Sigmoid colon (tissue), 7 donors: ENCODE measurements at places on chromosomes 11 and 22. TPM values are rescaled to one million over a fixed set of nuclear protein-coding genes. Genes with fewer than 3 reads are reported as not detected.
A peak's percentile ranks its signal among the peaks of the same experiment; 100 is the strongest.

DNA sequence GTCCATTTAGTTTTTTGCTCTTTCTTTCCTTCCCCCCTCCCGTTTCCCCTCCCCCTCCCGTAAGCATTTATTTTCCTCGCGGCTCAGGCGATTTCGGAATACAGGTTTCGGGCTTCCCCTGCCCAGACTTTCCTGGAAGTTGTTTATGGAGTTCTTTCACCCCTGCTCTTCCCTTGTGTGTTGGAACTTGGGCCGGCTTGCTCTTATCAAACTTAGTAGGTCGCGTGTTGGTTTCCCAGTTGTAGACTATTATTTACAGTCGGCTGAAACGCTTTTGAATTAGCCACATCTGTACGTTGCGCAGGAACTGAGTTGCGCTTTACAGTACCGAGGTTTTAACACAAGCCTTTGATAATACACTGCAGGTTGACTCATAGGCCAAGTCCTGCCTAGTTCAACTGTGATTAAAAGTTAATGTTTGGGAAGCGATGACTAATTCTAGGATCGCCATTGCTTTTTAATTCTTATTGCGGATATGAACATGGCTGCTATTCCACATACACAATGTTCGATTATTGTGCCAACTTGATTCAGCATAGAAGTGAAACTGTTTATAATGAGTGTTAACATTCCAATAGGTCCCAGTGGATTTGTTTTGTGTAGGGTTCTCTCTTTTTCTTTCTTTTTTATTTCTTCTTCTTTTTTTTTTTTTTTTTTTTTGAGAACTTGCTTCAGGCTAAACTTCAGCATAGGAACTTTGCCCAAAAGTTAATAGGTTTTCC is 1.7 kb downstream of the YAP1 start:
- peaks cover 11% of the 10 kb centered on the region for H3K36me3 ChIP-seq
- H3K27ac ChIP-seq: peak overlapping the region; percentile 99
- peaks cover 53% of the 10 kb centered on the region for H3K4me1 ChIP-seq
- H3K27me3 ChIP-seq: no peaks in the 10 kb centered on the region
- peak; percentile 73 for DNase-seq
- peak overlapping the region; percentile 93 for H3K4me3 ChIP-seq

GRCh38 chr22:29567338-29567737 is 13.6 kb downstream of the NIPSNAP1 start:
- H3K27me3 ChIP-seq: no peaks in the 10 kb centered on the region
- no peak for DNase-seq
- no peaks in the 10 kb centered on the region for H3K4me1 ChIP-seq
- no peak overlapping the region for H3K27ac ChIP-seq
- H3K36me3 ChIP-seq: peaks cover 11% of the 10 kb centered on the region

DNA sequence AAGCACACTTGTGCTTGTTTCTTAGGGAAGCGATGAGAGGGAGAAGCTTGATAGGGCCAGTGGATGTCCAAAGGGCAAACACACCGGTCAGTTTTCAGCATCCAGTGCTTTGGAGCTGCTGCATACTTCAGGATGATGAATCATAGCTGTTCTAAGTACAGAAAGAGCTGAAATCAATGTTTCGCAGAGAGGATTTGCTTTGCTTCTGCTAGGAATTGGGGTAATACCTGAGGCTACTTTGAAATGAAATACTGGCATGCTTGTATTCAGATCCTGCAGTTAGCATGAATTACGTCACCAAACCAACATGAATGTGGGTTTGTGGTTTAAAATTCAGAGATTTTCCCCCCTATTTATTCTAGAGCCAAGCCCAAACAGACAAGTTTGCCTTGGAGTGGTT is 41.7 kb upstream of the SC5D start:
- no peak overlapping the region for H3K27ac ChIP-seq
- H3K4me1 ChIP-seq: no peaks in the 10 kb centered on the region
- no peak for DNase-seq
- H3K36me3 ChIP-seq: no peaks in the 10 kb centered on the region
- H3K4me3 ChIP-seq: no peak overlapping the region
- no peaks in the 10 kb centered on the region for H3K27me3 ChIP-seq

The YPEL1 gene
- total RNA-seq: 8.7 TPM

DNA sequence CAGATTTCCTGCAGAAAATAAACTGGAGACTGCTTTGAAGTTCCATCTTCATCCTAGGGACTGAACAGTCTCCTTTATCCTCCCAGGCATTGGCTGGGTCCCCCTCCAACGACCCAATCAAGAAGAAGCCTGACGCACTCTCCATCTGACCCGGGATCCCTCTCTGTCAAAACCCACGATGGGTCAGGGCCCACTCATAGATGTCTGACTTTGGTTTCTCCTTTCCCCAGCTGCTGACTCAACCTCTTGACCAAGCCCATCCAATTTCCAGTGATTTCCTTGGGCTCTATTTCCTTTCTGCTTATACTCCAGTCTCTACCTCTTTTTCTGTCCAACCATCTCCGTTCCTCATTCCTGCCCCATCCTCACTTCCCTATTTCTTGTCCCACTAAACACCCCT is 189.7 kb downstream of the MIAT start:
- no peaks in the 10 kb centered on the region for H3K4me1 ChIP-seq
- no peak overlapping the region for H3K27ac ChIP-seq
- H3K36me3 ChIP-seq: no peaks in the 10 kb centered on the region
- H3K4me3 ChIP-seq: no peak overlapping the region
- no peak for DNase-seq

The BTG4 gene
- not detected for total RNA-seq

The SCN4B gene
- 2.2 TPM for total RNA-seq

- no peaks in the 10 kb centered on the region for H3K4me1 ChIP-seq
- DNase-seq: no peak
- H3K36me3 ChIP-seq: no peaks in the 10 kb centered on the region
- H3K27ac ChIP-seq: no peak overlapping the region
Measured at GRCh38 chr11:1425006-1425405, 35.3 kb downstream of the BRSK2 start.

- no peak overlapping the region for H3K27ac ChIP-seq
- no peak for DNase-seq
- peaks cover 44% of the 10 kb centered on the region for H3K4me1 ChIP-seq
- peak overlapping the region; percentile 49 for H3K4me3 ChIP-seq
- peaks cover 99% of the 10 kb centered on the region for H3K27me3 ChIP-seq
Measured at GRCh38 chr11:44305470-44306051, 4.4 kb downstream of the ALX4 start.

The MN1 gene
- 8.6 TPM for total RNA-seq

The LRRC74B gene
- not detected for total RNA-seq

GRCh38 chr22:36369004-36369921 is 18.5 kb downstream of the MYH9 start:
- DNase-seq: no peak
- peaks cover 100% of the 10 kb centered on the region for H3K4me1 ChIP-seq
- H3K27ac ChIP-seq: peak overlapping the region; percentile 100

DNA sequence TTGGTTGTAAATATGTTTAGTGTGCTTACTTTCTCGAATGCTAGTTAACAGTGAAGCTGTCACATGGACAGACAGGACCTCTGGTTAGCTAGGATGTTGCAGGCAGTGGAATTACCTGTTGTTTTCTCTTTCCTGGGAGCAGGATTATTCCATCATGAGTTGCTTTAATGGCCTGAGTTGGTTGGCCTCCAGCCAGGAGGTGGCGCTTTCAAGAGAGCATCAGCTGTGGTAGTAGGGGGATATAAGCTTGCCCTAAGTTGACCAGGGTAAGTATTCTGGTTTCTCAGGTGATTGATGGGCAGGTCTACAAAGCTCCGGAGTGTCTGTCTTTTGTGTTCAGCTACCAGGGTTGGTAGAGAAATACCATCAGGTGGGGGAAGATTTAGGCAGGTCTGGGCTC is 43.5 kb downstream of the NELL1 start:
- H3K36me3 ChIP-seq: no peaks in the 10 kb centered on the region
- H3K4me1 ChIP-seq: no peaks in the 10 kb centered on the region
- no peak overlapping the region for H3K4me3 ChIP-seq
- DNase-seq: no peak
- H3K27me3 ChIP-seq: no peaks in the 10 kb centered on the region

DNA sequence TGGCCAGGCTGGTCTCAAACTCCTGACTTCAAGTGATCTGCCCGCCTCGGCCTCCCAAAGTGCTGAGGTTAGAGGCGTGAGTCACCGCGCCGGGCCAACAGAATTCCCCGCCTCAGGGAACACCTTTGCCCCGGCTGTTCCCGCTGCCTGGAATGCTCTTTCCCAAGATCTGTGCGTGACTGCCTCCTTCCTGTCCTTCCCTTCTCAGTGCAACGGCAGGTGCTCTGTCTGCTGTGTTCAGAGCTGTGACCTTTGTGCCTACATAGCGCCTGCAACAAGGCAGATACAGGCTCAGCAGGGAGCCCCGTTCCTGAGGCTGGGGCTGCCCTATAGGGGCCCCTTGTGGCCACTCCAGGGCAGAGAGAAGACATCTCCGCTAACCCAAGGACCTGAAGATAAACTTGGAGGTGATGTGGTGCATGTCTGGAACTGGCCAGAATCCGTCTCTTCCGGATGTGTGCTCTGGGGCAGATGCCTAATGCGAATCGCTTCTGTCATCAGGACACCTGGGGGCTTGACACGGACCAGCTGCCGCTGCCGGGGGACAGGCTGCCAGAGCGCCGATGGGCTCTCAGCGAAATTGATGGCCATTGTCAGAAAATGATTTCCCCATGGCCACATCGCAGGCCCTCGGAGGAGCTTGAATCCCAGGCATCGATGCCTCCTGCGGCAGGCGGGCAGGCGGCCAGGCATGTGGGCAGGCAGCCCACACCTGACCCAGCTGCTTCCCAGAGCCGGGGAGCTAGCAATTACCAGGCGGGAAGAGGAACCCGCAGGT is 43.5 kb upstream of the TCF20 start:
- peak; percentile 75 for DNase-seq
- H3K4me1 ChIP-seq: peaks cover 32% of the 10 kb centered on the region
- no peak overlapping the region for H3K4me3 ChIP-seq
- H3K27ac ChIP-seq: no peak overlapping the region
- no peaks in the 10 kb centered on the region for H3K27me3 ChIP-seq

DNA sequence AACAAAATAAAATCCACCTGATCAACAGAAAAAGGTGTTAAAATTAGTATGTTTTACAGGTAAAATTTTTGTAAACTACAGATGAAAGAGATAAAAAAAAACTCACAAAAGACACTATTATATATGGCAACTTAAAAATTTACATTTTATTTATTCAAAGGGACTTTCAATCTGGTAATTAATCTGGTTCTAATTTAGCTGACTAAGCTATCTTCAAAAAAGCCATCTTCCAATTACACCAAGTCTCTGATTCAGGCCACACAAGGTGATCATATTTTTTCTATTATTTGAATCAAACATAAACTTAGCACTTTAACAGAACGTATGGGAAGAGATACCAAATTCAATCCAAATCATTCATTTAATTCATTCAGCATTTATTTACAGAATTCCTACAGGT is 7.6 kb downstream of the MRE11 start:
- peaks cover 88% of the 10 kb centered on the region for H3K36me3 ChIP-seq
- H3K27ac ChIP-seq: no peak overlapping the region
- H3K27me3 ChIP-seq: no peaks in the 10 kb centered on the region
- DNase-seq: no peak

GRCh38 chr11:9606809-9607510 is 33.5 kb downstream of the WEE1 start:
- H3K4me1 ChIP-seq: no peaks in the 10 kb centered on the region
- DNase-seq: no peak
- H3K36me3 ChIP-seq: no peaks in the 10 kb centered on the region

GRCh38 chr22:44032126-44032730 is 8.1 kb downstream of the PARVB start:
- H3K36me3 ChIP-seq: no peaks in the 10 kb centered on the region
- no peaks in the 10 kb centered on the region for H3K27me3 ChIP-seq
- DNase-seq: no peak
- H3K4me1 ChIP-seq: peaks cover 5% of the 10 kb centered on the region
